ENCODE measurements at places on chromosomes 12 and 14. TPM values are rescaled to one million over a fixed set of nuclear protein-coding genes. Genes with fewer than 3 reads are reported as not detected.

Gene SIX6
- total RNA-seq = not detected

Gene TAS2R31
- 2.6 TPM for total RNA-seq

Gene STAB2
- not detected for total RNA-seq

Gene ITPR2
- 24.6 TPM for total RNA-seq

Gene GALC
- total RNA-seq = 18.7 TPM

Gene CLEC1B
- not detected for total RNA-seq

Gene MIP
- not detected for total RNA-seq

Gene GUCY2C
- not detected for total RNA-seq

Gene ADGRD1
- total RNA-seq = 7.3 TPM

Gene FAM186B
- 0.51 TPM for total RNA-seq

Gene PPFIA2
- 2.1 TPM for total RNA-seq

Gene DPPA3
- total RNA-seq = not detected

Gene ALDH1L2
- 35.7 TPM for total RNA-seq

Gene RPL10L
- not detected for total RNA-seq

Gene LMBR1L
- total RNA-seq = 53.2 TPM

Gene ITPK1
- total RNA-seq = 9.2 TPM

Gene PITPNM2
- total RNA-seq = 6.6 TPM

Gene SLC16A7
- total RNA-seq = 44.2 TPM
